ENCODE measurements at places on chromosomes 1 and 21.
A peak's percentile ranks its signal among the peaks of the same experiment; 100 is the strongest.

DNA sequence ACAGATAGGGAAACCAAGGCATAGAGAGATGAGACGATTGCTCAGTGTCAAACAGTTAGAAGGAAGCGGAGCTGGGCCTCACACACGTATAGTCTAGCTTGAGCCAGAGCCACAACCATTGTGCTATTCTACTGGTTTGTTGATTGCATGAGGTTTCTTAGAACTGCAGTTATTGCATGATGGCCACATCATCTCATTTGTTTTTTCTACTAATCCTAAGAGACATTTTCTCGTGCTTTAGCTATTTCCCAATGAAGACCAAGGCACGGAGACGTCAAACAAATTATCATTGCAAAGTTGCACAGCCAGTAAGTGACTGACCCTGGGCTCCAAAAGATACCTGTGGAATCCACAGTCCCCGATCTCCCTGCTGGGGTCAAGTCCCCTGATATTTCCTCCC, 25.1 kb upstream of the ZNF362 start:
- DNase-seq: no peak

DNA sequence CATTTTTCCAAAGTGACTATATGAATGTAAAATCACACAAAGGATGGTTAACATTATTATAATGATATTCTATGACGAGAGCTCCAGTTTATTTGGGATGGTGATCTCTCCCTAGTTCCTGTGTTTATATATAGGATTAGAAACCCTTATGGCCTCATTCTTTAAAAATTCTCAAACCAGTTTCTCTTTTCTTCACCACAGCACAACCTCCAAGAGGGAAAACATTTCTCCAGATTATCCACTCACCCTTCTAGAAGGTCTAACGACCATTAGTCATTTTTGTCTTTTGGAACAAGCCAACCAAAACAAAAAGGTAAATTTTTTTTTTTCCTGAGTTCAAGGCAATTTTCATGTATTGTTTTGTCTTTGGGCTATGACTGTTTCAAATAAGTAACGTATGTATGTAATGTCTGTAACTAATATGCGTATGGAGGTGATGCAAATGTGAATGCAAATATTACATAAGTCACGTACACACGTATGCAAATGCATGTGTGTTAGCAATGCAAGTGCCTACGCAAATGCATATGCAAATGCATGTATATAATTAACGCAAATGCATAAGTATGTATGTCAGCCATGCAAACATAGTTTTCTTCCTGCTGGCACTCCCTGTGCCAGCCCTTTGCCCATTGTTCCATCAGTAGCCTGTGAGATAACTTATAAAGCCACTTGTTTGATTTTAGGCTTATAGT, 72.5 kb upstream of the MORC3 start:
- DNase-seq: no peak

DNA sequence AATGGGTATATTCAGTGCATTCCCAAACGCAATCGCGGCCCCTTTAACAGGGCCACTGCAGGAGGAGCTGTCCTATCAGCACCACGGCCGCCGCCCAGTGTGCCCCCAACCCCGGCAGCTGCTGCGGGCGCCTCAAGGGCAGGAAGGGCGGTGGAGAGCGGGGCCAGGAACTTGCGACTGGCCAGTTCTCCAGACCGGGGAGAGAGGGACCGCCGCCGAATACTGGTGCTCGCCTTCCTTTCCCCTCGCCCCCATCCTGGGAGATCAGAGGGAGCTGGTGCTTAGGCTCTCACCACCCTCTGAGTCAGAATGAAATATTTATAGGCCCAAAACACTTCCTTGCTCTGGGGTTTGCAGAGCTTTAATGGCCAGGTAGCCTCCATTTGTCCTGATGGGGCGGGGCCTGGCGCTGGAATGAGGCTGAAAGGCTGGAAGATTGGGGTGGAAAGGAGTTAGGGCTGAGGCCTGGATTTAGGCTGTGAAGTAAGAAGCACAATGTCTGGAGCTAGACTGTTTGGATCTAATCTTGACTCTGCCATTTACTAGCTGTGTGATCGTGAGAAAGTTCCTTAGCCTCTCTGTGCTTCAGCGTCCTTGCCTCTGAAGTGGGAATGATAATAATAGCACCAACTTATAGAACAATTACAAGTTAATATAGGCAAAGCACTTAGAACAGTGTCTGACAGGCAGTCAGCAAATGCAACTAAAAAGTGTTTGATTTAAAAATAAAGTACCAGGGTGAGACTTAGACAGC, 75.5 kb downstream of the NAV1 start:
- no peak for DNase-seq

- no peak for DNase-seq
Measured at GRCh38 chr1:82386365-82387011, 585.8 kb downstream of the ADGRL2 start.

DNA sequence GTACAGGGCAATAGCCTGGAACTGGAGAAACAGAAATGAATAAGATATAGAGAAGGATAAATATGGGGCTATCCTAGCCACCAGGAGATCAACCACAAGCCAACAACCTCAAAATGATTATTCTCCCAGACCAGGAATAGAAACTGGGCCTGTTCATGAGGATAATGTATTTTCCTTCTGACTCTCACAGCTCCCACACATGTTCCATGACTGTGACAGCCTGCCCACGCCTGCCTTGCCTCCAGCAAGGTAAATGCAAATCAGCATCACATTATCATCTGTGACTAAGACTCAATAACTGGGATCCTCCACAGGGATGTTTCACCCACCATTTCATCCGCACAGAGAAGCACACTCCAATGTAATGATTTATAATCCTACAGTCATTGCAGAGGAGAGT, 3.3 kb downstream of the ENSA start:
- DNase-seq: no peak

GRCh38 chr1:246735735-246736134, 11.5 kb downstream of the SCCPDH start:
- no peak for DNase-seq

DNA sequence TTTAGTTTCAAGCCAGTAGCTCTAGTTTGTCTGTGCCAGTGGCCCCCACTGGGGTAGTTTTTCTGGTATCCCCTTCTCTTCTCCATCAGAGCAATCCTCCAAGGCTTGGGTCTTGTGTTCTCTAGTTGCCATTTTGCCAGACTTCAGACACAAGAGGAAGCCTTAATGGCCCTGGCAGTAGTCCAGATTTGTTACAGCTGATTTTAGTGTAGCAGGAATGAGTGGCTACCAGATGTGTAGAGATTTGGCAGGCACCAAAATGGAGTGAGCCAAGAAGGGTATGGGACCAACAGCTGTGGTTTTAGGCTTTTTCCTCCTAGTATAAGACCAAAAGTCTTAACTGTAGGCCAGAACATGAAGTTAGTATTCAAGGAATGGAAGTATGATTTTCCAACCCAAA, 56.8 kb downstream of the ACP6 start:
- DNase-seq: peak; percentile 72

DNA sequence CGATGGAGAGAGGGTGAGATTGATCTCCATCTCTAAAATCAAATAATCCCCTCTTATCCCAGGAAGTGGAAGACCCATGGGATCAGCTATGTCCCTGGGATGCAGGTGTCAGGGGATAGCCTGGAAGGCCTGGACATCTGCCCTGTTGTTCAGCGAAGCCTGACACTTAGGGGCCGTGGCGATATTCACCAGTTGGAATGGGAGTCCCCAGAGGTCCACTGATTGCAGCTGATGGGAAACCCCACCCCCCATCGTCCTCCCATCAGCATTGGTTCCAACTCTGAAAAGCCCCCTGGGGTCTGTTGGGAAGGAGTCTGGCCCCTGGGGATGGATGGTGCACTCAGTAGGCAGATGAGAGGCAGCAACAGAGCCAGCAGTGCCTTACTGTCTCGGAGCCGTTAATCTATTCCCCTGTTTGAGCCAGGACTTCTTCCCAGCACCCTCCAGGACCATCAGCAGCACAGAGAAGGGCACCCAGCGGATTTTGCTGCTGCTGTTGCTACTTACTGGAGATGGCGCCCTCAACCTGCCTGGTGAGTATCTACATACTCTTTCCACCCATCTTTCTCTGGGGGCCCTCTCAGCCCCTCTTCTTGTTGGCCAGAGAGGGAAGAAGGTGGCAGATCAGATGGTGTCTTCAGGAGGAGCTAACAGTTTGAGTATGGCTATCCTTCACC, 13.4 kb downstream of the CATSPER4 start:
- DNase-seq: no peak

DNA sequence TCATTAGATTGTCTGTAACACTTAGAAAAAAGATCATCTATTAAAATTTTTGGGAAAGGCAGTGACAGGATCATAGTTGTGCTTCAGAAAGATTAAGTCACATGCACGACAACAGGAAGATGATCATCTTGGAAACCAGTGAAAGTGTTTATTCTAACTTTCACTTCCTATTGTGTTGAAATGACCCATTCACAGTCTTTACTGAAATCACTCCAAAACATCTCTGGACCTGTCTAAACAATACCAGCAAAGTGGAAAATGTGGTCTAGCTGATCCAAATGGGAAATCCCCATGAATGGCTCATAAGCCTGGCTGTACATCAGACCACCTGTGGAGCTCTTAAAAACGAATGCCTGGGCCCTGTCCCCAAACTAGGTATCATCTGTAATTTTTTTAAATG, 111.1 kb upstream of the ETV3 start:
- no peak for DNase-seq

DNA sequence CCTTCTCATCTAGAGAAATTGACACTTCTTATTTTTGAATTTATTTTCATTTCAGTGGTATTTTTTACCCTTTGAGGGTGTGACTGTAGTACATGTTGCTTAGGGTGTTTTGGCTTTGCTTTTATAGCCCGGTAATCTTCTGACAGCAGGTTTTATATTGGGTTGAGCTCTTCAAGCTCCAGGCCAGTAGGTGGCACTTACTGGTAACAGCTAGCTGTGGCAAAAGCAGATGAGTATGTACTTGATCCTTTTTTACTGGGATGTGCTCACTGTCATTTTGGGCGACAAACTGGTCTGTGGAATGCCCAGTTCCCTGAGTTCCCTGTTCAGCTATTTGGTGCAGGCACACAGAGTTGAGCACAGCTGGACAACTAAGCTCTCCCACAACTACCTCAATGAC, 916.2 kb upstream of the B3GALT2 start:
- no peak for DNase-seq

DNA sequence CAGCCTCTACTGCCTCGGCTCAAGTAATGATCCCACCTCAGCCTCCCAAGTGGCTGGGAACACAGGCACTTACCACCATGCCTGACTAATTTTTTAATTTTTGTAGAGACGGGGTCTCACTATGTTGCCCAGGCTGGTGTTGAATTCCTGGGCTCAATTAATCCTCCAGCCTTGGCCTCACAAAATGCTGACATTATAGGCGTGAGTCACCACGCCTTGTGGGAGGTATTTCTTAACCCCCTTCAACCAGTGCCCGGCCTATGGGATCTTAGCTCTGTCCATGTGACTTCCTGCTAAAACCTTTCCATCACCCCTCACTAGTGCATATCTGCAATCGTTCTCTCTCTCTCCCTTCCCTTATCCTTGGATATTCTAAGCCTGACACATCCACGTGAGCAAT, 86.4 kb downstream of the FOXD2 start:
- DNase-seq: no peak

DNA sequence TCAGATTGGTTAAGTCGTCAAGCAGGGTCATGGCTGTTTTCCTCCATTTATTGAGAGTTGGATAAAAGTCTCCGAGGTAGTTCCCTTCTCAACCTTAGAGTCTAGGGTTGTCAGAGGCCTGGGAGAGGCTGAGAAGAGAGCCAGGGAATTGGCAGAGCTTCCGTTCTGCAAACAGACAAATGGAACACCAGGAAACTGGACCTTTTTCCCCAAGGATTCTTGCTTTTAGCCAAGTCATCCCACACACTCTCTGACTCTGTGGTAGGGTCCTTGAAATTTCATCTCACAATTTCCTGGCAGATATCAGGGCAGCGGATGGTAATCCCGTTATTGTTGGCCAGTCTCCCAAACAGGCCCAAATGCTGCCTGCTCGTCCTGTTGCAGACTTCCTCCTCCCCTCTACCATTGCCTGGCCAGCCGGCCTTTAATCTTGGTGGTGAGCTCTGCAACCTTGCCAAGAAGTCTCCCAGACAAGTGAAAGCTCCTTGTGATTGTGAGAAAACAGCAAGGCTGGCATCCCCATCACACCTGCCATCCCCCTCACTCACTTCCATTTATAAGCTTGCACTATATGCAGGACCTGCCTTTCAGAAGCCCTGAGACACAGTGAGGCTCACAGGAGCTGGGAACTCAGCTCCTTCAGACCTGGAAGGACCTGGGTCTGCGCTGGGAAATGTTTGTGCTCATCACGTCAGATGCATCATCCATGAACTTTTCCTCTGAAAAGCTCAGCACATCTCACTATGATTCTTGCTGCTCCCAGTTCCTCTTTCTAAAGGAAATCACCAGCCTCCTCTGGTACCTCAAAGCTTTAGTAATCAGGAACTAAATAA, 13.7 kb upstream of the SRP9 start:
- peak; percentile 62 for DNase-seq

- DNase-seq: no peak
Measured at GRCh38 chr1:21852282-21853130, 40.4 kb downstream of the LDLRAD2 start.

DNA sequence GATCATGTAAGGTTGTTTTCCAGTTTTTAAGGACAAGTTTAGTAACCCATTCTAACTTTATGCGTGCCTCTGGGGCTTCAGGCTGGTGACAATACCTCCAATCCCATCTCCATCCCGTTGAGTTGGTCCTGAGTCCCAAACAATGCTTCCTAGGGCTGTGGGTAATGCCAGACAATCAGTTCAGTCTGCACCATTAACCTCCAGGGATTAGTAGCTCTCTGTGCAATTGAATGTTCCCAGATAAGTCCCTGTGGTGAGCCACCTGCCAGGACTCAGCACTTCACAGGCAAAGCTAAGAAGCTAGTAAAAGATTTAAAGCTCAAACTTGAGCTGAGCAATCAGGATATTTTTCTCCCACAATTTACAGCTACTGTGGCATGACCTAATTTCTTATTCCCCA, 462.2 kb upstream of the PTBP2 start:
- no peak for DNase-seq

- DNase-seq: no peak
Measured at GRCh38 chr1:192884241-192884640, 75.4 kb downstream of the RGS2 start.

GRCh38 chr1:22428672-22429071, 23.0 kb upstream of the ZBTB40 start:
- no peak for DNase-seq

- peak; percentile 22 for DNase-seq
Measured at GRCh38 chr1:160219062-160219929, 14.1 kb downstream of the PEA15 start.

All from NCI-H1092 treated with DMSO at 0.1 percent for 48 hours (cell line).